ENCODE measurements at places on chromosomes 6 and 20.

GRCh38 chr6:157541618-157542413, 160.8 kb downstream of the ZDHHC14 start:
- no peak for DNase-seq

DNA sequence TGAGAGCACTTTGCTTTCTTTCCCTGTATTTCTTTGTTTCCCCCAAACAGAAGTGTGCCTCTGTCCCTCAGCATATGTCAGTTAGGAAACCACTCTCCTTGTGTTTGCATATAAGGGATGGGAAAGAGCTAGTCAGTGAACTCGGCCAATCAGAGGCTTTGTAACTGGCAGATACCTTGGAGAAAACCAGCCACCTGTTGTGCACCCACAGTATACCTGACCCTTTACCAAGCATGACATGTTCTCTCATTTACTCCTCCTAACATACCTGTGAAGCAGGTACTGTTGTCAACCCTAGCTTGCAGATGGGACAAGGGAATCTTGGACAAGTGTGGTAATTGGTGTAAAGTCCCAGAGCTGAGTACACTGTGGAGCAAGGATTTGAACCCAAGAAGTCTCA, 96.1 kb upstream of the FAM8A1 start:
- DNase-seq: no peak

- DNase-seq: no peak
Measured at GRCh38 chr6:157233156-157233555, 90.2 kb downstream of the TMEM242 start.

- DNase-seq: no peak
Measured at GRCh38 chr6:39344821-39345280, 22.3 kb upstream of the KCNK16 start.

DNA sequence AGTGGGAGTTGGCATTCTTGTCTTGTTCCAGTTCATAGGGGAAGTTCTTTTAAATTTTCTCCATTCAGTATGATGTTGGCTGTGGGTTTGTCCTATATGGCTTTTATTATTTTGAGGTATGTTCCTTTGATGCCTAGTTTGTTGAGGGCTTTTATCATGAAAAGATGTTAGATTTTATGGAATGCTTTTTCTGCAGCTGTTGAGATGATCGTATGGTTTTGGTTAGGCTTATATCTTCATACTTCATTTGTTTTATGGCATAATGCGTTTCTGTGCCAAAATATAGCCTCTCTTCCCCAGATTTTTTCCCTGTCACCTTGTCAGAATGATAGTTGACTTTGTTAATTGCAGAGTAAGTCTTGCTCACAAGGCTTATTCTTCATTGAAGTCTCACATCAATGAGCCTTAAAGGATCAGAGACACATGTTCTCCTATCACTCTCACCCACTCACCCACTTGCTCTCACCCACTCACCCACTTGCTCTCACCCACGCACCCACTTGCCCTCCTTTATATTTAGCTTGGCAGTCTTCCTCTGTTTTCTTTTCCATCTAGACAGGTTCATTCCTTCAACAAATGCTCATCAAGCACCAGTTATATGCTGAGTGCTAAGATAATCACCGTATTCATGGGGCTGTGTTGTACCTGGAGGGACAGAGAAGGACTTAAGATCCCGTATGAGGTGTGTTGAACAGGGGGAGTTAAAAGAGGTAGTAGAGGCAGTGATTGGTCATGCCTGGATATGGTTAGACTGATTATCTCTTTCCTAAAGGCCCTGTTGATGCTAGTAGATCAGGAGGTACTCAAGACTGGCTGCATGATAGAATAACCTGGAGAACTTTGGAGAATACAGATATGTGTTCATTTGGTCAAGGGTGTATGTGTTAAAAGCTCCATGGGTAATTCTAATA, 19.3 kb downstream of the UST start:
- no peak for DNase-seq

DNA sequence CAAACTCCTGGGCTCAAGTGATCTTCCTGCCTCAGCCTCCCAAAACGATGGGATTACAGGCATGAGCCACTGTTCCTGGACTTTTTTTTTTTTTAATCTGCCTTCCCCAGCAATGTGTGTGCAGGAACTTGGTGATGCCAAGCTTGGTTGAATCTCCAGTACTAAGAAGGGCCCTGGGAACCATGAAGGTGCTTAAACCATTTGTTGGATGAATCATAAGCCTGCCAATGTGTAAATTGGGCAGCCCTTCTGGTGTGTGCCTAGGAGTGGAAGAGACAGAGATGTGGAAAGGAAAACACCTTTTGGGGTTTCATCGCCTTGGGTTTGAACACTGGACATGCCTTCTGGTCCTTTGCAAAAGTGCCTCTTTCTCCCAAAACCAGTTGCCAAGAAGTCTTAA, 7.1 kb upstream of the SPO11 start:
- DNase-seq: no peak

DNA sequence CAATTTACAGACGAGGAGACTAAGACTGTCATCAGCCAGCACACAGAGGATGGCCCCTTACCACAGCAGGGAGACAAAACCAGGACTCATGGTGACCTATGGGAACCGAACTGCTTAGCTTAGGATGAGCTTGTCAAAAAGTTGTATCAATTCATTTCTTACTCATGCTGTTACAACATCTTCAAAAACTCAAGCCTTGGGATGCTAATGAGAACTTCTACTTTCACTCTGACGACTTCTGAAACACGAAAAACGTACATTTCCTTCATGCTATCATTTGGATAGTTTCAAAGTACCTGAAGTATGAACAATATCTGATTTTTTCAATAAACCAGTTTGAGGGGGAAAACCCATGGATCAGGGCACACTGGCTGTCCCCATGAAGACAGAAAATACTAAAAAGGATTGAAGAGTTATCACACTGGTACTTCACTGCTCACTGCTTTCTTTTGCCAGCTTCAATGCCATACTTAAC, 31.9 kb downstream of the HIVEP2 start:
- DNase-seq: no peak

DNA sequence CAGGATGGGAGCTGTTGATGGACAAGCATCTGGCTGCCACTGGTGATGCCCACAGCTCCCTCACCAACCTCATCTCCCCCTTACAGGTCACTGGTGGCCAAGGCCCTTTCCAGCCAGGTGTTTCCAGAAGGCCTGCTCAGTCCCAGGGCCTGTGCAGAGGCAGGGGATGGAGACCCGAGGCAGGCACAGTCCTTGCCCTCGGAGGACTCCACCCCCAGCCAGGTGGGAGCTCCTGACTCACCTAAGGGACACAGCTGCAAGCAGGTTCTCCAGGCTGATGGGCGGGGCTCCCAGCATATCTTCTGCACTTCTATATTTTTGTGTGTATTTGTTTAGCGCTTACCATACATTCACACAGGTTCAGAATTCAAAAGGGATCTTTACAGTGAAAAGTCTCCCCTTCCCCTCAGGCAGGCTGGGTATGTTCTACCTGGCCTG, 17.4 kb downstream of the PRPH2 start:
- no peak for DNase-seq

GRCh38 chr20:622161-622560, 12.1 kb upstream of the TCF15 start:
- no peak for DNase-seq

DNA sequence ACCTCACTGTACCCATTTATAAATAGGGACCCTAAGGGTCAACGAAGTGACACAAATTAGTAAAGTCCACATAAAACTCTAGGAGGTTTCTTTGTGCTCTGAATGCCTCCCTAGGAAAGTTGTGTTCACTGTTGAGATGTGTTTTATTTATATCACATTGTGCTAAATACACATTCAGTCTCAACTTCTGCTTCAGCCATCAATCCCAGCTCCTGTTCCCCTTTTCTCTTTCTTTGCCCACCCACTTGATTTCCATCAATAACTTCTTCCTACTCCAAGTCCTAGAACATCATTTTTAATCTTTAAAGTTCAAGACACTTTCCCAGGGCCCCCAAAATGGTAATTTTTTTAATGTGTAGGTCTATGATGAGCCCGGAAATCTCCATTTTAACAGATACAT, 208.3 kb upstream of the RAB32 start:
- no peak for DNase-seq
